Stomach (tissue), 19 donors: ENCODE measurements at places on chromosomes 12 and 14. TPM values are rescaled to one million over a fixed set of nuclear protein-coding genes. Genes with fewer than 3 reads are reported as not detected.

The NTS gene
- not detected for total RNA-seq

The ITGB7 gene
- total RNA-seq = 5.7 TPM

The TMEM229B gene
- total RNA-seq = 15.6 TPM

The GCN1 gene
- 168 TPM for total RNA-seq

The SLC7A7 gene
- not detected for total RNA-seq

The RASAL1 gene
- total RNA-seq = 47.3 TPM

The SLC17A8 gene
- total RNA-seq = not detected

The TSPAN9 gene
- total RNA-seq = 1.4 TPM

The INHBE gene
- not detected for total RNA-seq

The WSCD2 gene
- not detected for total RNA-seq

The FBXL14 gene
- 11.6 TPM for total RNA-seq

The CD9 gene
- 293 TPM for total RNA-seq

The ALX1 gene
- not detected for total RNA-seq

The KRT77 gene
- total RNA-seq = not detected

The IGF1 gene
- 11.1 TPM for total RNA-seq

The MMP14 gene
- total RNA-seq = 23.8 TPM

The SLC35F4 gene
- not detected for total RNA-seq

The POTEG gene
- total RNA-seq = not detected

The MON2 gene
- total RNA-seq = 144 TPM

The SLCO1A2 gene
- not detected for total RNA-seq

The GALNT8 gene
- total RNA-seq = 1.2 TPM

The SOAT2 gene
- total RNA-seq = not detected

The RD3L gene
- total RNA-seq = not detected

The BEST3 gene
- total RNA-seq = not detected

The ST8SIA1 gene
- 4.1 TPM for total RNA-seq

The GAS2L3 gene
- total RNA-seq = 1.8 TPM

The CLEC9A gene
- not detected for total RNA-seq

The KLRK1 gene
- total RNA-seq = 12.9 TPM

The GPR137C gene
- not detected for total RNA-seq
